ENCODE measurements at places on chromosomes 2 and 18.

GRCh38 chr2:127418300-127419111 lies at the start of gene PROC:
TSS of gene PROC (plus strand) at chr2:127418427. CDS start at chr2:127419943, 1,516 bp downstream.
- no peak for DNase-seq

DNA sequence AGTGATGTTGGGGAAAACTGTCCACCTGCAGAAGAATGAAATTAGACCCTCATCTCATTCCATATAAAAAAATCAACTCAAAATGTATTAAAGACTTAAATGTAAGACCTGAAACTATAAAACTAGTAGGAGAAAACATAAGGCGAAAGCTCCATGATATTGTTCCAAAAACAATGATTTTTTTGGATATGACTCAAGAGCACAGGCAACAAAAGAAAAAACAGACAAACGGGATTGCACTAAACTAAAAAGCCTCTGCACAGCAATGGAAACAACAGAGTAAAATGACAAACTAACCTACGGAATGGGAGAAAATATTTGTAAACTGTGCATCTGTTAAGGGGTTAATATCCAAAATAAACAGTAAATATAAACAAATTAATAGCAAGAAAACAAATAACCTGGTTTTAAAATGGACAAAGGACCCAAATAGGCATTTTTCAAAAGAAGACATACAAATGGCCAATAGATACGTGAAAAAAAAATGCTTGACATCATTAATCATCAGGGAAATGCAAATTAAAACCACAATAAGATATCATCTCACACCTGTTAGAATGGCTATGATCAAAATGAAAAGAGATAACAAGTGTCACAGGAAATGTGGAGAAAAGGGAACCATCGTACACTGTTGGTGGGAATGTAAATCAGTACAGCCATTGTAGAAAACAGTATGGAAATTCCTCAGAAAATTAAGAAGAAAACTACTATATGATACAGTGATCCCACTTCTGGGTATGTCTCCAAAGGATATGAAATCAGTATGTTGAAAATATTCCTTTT lies 26.6 kb downstream of the LRRFIP1 start:
- no peak for DNase-seq

- DNase-seq, result no peak
Measured at GRCh38 chr18:59343926-59344325, 15.1 kb downstream of the LMAN1 start.

DNA sequence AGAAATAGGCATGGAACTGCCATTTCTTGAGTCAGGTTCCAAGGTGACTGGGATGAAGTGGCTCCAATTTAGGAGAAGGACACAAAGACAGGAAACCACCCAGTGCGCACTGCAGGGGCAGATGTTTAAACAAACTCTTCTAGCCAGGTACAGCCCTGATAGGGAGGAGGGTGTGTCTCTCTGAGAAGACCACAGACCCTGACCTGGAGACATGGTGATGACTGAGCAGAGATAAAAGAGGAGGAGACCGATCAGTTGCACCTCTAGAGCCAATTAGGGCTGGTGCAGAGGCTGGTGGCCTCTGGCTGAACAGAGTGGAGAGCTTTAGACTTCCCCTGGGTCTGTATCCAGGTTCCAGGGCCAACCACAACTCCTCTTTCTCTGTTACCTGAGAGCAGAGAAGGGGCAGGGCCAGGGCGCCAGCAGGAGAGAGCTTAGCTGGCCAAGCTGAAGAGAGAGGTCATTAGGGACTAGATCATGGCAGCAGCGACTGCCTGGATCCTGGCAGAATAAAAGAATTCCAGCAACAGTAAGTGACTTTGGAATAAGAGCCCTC lies 5.4 kb upstream of the SPOPL start:
- no peak for DNase-seq

DNA sequence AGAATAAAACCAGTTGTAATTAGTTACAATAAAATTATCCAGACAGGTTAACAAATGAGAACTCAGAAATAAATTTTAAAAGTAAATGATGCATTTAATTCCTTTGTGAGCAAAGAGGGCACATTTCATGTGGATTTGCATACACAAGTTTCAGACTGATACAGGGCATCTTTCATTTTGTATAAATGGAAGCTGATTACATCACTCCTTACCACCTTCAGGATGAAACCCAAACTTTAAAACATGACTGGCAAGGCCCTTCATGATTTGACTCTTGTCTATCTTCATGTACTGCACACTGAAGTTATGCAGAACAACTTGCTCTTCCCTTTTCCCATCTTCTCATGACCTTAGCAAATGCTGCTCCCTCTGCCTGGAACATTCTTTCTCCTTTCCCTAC lies 26.9 kb downstream of the EFEMP1 start:
- DNase-seq, result no peak

- no peak for DNase-seq
Measured at GRCh38 chr2:29276151-29276550, 160.9 kb downstream of the CLIP4 start.

- no peak for DNase-seq
Measured at GRCh38 chr2:60832621-60833020, 48.8 kb upstream of the REL start.

GRCh38 chr2:10222-10875 lies 36.0 kb downstream of the FAM110C start:
- DNase-seq, result no peak

- DNase-seq, result no peak
Measured at GRCh38 chr2:41137031-41137430, 685.1 kb upstream of the SLC8A1 start.

DNA sequence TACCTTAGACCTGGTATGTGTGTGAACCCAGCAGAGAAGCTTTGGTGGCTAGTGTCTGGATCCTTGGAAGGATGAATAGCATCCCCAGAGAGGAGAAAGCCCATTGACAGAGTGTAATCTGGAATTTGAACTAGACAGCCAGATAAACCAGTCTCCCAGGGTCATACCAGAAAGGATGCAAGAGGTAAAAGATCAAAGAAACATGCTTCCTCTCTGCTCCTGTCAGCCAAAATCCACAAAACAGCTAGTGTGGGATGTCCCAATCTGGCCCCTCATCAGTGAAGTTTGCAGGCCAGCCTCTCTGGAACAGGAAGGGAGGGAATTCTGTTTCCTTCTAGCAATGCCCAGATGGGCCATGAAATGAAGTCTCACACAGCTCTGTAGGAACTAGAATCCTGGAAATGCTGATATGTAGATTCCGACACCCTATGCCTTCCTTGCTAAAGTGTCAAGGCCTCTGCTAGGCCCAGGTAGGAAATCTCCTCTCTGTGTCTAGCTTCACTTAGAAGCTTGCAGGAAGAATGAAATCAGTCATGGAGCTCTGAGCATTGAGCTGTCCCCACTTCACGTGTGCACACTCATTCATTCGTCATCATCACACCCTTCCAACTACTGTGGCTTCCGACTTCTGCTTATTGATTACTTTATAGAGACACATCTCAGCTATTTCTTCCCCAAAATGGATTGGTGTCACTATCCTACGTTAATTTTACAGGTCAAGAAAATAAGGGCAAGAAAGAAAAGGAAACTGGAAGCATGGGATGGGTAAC lies 38.0 kb downstream of the EVA1A start:
- no peak for DNase-seq

DNA sequence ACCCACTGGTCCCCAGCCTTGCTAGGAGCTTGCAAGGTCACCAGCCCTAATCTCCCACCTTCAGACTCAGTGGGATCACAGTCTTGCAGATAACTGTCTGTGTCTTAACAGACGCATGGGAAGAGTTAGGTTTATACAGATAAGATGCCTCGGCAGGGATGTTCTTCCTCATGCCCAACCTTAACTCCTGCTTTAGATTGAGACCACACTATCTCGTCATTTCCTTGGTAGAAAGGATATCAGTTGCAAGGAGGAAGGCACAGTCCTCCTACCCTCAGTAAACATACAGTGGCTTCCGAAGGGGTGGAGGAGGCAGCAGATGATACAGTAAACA lies 7.2 kb downstream of the NT5DC4 start:
- DNase-seq, result no peak

DNA sequence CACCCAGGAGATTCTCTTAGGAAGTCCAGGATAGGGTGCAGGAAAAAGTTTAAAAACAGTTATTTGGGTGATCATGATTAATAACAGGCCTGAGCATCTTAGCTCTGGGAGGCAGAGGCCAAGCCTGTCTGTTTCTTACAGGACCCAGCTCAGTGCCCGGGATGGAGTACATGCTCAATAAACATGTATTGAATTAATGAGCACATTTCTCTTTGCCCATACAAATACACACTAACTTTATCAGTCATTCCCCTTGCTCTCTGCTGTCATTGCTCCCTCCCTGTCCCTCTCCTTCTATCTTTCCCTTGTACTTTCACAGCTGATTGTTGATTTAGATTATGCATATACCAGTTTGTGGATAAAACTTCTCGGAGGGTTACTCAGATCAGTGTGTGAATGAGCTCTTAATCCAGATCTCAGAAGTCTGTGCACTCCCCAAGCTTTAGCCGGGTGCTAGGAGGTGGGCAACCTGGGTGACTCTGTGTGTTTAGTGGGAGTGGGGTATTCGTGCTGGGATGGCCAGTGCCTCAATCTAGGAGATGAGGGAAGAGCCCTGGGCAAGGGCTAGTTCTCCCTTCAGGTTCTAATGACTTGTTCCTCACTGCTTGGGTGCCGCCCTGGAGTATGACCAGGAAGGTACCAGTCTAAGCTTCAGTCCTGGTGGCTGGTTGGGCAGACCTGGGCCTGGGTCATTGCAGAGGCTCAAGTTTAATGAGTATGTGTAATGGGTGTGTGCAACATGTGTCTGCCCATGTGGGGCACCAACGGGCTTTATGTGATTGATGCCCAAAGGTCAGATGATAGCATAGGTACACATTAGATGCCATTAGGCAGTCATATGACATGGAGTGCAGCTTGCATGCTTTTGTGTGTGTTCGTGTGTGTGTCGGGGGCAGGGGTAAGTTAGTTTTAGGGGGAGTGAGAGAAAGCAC lies 10.6 kb downstream of the EMX1 start:
- DNase-seq, result no peak

- DNase-seq, result no peak
Measured at GRCh38 chr2:78832481-78832880, 193.0 kb upstream of the REG3G start.

DNA sequence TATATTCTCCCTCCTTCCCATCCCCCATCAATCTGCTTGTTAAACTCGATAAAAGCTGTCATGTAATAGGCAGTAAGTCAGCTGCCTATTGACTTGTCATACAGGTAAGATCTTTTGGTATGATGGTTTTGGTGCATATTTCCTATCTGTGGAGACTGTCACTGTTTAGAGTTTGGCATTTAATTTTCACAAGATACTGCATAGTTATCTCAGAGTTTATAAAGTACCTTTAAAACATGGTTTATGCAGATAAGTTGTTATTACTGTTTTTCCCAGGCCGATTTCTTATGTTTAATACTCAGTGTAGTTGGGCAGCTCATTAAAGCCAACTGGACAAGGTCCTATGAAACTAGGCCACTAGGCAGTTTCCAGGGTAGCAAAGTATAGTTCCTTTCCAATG lies 222.1 kb downstream of the GALNT13 start:
- DNase-seq, result no peak

DNA sequence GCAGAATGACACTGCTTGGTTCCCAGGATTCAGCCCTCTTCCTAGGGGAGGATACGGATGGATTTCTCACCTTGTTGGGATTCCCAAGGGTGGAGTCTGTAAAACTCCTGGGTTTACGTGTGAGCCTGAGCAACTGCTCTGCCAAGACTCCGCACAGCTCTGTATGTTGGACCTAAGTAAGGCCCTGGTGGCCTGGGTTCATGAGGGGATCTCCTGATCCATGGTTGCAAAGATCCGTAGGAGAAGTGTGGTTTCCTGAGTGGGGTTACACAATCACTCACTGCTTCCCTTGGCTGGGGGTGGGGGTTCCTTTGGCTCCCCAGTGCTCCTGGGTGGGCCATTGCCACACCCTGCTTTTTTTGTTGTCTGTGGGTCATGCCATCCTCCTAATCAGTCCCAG lies 37.7 kb downstream of the ANKRD12 start:
- no peak for DNase-seq

DNA sequence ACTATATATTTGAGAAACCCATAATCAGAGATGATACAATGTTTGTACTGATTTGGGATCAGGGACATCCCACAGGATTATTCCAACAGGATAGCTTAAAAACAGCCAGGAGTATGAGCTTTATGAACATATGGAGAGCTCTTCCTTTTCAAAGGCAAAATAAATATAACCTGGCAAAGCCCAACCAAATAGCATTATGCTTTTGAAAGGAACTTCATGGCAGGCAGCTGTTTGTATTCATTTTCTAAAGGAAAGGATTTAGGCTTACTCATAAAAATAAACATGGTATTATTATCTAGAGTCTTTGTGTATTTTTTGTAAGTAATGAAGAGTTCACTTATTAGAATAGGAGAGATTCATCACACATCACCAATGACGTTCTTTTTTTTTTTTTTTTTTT lies 44.4 kb downstream of the CCDC195 start:
- DNase-seq, result no peak

GRCh38 chr2:201795607-201796477 lies 10.5 kb upstream of the CDK15 start:
- no peak for DNase-seq

DNA sequence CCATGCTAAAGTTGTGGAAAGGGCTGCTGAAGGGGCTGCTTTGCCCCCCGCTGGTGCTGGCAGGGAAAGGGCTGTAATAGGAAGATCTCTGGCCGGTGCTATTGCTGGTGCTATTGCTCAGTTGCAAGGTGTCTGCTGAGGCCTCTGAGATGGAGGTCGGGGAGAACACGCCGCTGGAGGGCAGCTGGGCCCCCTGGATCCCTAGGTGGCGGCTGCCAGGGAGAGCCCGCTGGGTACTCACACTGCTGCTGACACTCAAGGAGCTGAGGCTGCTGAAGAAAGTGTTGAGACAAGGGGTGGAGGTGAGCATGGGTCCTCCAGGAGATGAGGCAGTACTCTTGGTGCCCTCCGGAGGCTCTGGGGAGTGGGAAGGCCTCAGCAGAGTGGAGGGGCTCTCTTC lies 4.2 kb downstream of the FOXI3 start:
- DNase-seq, result no peak

GRCh38 chr2:183995632-183996031 lies 602.7 kb upstream of the ZNF804A start:
- no peak for DNase-seq

- DNase-seq, result no peak
Measured at GRCh38 chr2:60746318-60746717, 9.8 kb upstream of the PAPOLG start.

- no peak for DNase-seq
Measured at GRCh38 chr2:135960656-135961551, 24.5 kb downstream of the DARS1 start.

- no peak for DNase-seq
Measured at GRCh38 chr2:12929758-12930157, 213.0 kb downstream of the TRIB2 start.

GRCh38 chr2:132776287-132776686 lies 106.3 kb upstream of the LYPD1 start:
- DNase-seq, result no peak

All from activated gamma-delta T cell treated with anti-CD3 and anti-CD28 coated beads, Interleukin-2, amount 50 U/mL, for 16 hours (primary cell).